GM19239 (cell line): ENCODE measurements at places on chromosomes 7 and 10.
A peak's percentile ranks its signal among the peaks of the same experiment; 100 is the strongest.

DNA sequence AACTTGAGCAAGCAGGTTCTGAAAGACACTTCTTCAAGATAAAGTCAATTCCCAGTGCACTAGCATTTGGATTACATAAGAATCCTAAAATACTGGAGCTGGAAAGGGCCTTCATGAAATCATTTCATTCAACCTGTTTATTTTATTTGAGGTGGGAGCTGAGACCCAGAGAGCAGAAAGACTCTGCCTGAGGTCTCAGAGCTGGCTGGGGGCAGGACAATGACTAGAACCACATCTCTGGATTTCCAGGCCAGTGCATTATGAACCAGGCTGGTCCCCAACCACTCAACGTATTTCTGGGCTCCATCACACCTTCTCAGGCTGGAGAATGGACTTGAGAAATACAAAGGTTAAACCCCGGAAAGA, 8.4 kb downstream of the ANXA11 start:
- no peak for DNase-seq

GRCh38 chr10:5311617-5312016, 53.1 kb upstream of the UCN3 start:
- DNase-seq = no peak

GRCh38 chr7:156947120-156947843, 2.2 kb upstream of the NOM1 start:
- no peak for DNase-seq

DNA sequence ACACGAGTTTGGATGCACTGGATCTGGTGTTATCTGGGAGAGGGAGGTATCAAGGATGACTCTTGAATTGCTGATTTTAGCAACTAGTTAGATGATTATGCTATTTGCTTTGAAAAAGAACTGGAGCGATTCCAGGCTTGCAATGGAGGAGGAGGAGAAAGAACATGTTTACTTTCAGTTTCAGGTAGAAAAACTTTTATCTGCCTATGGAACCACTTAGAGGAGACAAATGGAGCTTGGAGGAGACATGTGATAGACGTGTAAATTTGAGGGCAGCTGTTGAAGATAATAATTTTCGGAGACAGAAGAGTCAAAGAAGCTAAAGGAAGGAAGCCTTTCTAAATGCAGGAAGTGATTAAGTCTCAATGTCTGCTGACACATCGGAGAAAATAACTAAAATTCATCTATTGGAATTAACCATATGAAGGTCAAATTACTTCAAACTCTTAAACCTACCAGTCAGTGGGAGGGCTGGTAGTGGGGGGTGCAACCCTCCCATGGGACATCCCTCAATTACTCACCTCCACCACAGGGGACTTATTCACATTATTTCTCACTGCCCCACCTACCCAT, 56.4 kb upstream of the GNAI1 start:
- no peak for DNase-seq

- DNase-seq = no peak
Measured at GRCh38 chr7:6578114-6579084, 1.1 kb downstream of the ZDHHC4 start.

DNA sequence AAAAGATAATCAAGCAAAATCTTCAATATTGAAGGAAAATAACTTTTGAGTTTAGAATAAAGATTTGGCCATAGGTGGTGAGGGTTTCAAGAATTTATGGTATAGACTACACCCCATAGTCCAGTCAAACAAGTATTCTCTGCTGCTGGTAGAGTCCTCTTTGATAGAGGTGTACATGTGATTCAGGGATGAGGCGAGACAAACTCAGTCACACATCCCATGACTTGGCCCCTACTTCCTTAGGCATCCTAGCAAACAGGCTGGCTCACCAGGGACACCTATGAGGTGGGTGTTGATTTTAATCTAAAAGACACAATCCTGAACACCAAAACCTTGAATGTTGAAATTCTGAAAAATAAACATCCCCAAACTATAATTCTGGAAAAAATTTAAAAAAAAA, 78.1 kb upstream of the SLC25A13 start:
- no peak for DNase-seq

- peak; percentile 67 for DNase-seq
Measured at GRCh38 chr7:128863433-128863989, 855 bp downstream of the ATP6V1F start.

DNA sequence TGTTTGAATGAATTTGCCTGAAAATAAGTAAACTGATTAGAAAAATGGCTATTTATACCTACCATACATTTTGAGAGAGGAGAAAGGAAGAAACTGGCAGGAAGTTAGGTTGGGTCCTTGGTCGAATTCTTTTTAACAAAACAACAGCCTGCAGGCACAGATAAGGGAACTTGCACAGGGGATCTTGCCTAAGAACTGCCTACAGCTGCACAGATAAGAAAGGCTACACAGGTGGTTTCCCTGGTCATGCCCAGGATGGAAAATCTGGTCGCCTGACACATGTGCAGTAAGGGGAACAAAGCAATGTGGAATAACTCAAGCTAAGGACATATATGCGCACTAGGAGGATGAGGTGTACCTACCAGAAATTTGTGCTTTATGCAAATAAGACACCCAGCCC, 732.1 kb upstream of the POT1 start:
- no peak for DNase-seq

DNA sequence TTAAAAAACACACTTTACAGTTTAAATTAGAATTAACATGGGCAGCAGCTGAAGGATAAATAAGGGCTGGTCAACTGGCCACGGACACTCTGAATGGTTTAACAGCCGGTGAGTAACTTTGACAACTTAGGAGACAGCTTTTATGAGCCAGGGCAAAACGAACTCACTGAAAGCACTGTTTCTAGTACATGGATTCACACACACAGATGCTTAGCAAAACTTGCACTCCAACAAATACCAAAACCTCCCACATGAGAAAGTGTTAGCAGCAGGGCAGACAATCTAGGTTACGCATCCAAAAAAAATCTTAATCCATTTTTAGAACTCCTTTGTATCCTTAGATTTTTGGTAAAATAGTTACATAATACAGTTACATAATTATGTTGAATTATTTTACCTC, 486.4 kb downstream of the PHTF2 start:
- DNase-seq = no peak

DNA sequence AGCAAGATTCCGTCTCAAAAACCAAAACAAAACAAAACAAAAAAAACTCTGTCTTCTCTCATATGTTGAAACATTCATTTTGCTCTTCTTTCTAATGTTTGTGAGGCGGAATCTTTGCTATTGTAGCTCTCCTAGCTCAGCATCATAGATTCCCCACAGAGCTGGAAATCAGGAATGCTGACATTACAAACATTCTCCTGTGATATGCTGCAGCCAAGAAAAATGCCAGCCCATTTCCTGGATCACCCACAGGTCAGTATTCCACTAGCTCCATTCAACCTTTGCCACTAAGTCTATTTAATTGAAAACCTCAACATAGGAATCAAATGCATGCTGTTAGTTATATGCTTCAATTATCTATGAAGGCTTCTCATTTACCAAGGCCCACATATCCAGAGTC, 186.3 kb downstream of the IPMK start:
- DNase-seq = no peak

- DNase-seq = no peak
Measured at GRCh38 chr10:129741280-129741977, 222.6 kb downstream of the EBF3 start.

GRCh38 chr7:141664450-141664849, 37.5 kb downstream of the DENND11 start:
- DNase-seq = no peak

DNA sequence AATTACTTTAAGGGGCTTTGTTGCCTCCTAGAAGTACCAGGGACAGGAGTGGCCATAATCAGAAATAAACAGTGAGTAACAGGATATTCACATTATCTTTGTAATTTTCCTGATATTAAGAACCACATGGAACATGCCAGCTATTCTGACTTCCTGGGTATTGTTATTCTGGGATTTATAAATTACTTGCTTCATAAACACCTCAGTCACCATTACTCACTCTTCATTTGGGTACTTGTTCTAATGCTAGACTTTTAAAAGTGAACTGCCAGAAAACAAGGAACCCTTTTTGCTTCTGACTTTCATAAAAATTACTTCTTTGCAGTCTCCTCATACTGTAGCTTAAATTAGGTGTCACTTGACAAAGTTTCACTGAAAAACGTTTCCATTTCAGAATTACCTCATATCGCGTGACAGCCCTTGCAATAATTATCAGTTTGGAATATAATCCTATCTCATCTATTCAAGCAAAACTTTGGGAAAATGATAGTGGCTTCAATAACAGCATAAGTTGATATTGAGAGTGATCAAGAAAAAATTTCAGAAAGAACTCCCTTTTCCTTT, 29.8 kb downstream of the CABCOCO1 start:
- DNase-seq = no peak

GRCh38 chr7:135335628-135336139, 102.0 kb downstream of the STRA8 start:
- peak; percentile 31 for DNase-seq

- DNase-seq = no peak
Measured at GRCh38 chr7:121621937-121622336, 225.8 kb upstream of the FAM3C start.

GRCh38 chr10:71621231-71622153, 98.1 kb downstream of the C10orf105 start:
- DNase-seq = no peak

DNA sequence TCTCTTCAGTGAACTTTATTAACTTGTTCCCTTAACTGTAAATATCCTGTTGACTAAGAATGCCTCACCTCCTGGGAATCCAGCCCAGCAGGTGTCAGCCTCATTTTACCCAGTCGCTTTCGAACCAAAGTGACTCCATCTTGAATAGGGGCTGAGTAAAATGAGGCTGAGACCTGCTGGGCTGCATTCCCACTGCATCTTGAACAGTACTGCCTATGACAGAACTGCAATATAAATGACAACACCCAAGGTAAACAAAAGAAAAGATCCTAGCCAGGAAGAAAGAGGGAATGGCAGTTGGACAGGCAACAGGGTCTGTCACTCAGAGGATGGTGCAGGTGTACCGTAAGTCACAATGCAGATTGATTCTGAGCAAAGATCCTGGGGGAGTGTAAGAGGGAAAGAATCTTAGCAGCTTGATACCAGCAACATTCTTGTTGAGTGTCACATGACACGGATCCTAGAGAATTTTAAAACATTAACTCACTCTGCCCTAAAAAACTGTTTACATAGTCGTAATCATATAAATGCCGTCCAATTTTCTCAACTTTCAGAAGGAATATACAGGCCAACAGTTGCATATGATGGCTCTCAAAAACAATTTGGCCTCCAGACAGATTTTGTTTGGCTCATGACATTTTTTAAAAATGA, 4.4 kb upstream of the FAM107B start:
- no peak for DNase-seq

- no peak for DNase-seq
Measured at GRCh38 chr10:71772832-71773220, 494 bp downstream of the VSIR start.

DNA sequence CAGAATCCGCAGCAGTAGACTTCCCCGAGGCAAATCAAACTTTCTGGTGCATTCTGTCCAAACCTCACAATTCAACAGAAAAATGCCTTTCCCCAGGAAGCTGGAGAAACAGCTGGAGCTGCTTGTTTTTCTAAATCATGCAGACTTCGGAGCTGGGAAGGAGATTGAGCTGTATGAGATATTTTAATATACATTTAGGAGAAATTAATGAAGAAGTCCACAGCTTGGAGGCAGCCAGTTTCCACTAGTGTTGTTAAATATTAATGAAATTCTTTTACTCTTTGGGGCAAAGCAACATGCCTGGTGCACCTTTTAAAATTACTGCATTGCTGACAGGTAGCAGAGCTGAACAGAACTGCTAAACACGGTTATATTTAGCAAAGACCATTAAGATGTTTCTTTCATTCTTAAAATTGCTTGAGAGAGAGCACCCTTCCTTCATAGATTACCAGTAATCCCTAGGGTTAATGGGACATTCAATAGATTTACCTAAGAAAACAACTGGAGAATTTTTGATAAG, 566.4 kb downstream of the SORCS3 start:
- no peak for DNase-seq

GRCh38 chr7:124722292-124722691, 43.3 kb downstream of the GPR37 start:
- no peak for DNase-seq

DNA sequence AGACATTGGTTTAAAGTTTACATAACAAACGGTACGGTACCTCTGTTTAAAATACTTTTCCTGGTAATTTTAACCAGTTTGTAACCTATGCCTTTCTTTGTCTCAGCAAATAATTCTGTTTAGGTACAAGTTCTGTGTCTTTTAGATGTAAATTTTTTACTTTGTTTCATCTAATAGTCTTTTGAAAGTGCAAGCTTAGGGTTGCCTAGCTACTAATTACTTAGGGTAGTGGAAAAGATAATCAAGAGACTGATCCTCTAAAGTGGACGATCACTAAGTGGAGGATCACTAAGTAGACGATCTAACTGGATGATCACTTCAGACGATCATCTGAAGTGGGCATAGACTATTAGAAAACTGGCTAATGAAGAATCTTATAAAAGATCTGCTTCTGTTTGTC, 16.1 kb upstream of the FKBP9 start:
- no peak for DNase-seq

- peak; percentile 20 for DNase-seq
Measured at GRCh38 chr10:110802551-110803238, 69.0 kb upstream of the PDCD4 start.

DNA sequence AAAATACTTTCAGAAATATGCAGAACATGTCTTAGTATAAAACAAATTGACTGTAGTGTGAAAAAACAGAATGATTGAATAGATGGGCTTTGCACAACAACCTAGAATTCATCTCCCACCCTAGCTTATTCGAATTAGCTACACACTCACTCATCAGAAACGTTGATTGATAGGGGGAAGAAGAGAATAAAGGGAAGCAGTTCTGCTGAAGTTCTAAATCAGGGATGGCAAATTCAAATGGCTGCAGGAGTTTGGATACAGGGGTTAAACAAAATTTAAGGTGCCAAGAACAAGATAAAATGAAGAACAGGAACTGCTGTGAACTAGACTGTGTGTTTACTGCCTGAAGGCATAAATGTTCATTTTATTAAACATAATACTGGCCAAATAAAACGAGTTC, 9.0 kb downstream of the CD36 start:
- DNase-seq = no peak

GRCh38 chr10:95438781-95439180, 122.4 kb downstream of the SORBS1 start:
- no peak for DNase-seq

DNA sequence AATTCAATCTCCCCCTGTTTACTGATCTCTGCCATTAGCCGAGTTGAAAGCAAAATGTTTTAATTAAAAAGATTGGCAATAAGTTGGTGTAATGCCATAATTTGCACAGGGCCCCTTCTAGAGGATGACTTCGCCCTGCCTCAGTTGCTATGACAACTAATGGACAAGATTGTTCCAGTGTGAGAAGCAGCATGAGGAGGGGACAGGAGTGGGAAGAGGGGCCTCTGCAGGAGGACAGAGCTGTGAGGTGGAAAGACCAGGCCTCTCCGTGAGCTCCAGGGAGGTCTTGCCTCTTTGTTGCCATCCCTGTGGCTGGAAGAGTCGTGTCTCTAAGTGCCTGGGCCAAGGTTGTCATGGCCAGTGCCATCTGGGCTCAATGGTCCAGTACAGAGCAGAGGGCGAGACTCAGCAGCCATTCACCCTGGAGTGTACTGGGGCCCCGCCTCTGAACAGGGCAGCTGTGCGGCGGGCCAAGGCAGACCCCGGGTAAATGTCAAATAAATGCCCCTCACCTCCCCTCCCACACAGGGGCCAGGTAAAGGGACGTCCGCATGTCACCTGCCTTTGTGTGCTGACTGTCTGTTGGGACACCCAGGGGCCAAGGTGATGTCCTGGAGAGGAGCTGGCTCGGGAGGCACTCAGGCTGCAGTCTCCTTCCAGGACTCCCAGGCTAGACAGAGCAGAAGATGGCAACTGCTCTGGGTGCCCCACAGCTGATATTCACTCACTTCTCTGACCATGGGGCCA, 97.0 kb upstream of the RET start:
- no peak for DNase-seq
